Myocyte (in vitro differentiated cells): ENCODE measurements at places on chromosomes 11 and 22. TPM values are rescaled to one million over a fixed set of nuclear protein-coding genes. Genes with fewer than 3 reads are reported as not detected.

DNA sequence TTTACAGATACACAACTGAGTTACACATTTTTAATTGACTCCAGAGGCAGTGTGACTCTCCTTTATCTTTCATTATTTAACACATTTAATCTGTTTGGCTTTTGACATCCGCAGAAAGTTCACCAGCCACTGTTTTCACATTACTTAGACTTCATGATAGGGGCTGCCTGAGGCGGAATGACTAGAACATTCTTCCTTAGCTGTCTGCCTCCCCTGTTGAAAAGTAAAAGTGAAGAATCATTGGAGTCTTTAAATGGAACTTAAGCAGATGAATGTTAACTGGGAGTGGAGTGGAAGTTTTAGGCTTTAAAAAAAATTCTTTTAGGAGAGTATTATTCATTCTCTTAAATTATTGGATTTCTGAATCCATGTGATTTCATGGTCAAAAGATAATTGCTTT, 229.2 kb upstream of the MTNR1B start:
- DNase-seq = no peak

DNA sequence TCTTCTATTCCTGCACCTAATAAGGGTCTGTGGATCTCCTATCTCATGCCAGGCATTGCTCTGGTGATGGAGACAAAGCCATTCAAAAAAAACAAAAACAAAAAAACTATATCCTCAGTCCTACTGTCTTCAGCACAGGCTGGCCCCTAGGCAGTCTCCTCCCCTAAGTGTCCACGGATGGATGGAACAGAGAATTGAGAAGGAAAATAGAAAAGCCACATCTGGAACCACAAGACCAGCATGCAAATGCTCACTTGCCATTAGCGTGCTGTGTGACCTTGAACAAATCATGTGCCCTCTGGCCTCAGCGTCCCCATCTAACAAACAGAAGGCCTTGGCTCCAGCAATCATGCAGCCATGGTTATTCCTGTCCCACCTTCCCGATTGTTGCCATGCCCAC, 32.7 kb upstream of the CD82 start:
- no peak for DNase-seq

DNA sequence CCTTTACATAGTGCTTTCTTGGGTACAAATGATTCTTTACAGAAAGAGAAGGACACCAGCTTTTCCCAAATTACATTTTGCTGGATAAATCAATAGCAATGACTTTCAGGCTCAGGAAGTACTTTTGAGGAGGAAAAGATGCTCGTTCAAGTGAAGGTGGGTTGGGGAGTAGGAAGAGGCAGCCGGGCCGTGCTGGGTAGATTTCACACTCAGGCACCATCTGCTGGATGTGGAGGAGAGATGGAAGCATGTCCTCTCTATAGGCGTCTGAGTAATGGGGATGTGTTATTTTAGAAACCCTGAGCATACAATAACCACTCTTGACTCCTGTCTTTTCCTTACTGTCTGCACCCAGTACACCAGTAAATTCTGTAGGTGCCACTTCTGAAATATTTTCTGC, 152.3 kb upstream of the LARGE1 start:
- DNase-seq = no peak

The C11orf97 gene
- not detected in 2 replicates for total RNA-seq

DNA sequence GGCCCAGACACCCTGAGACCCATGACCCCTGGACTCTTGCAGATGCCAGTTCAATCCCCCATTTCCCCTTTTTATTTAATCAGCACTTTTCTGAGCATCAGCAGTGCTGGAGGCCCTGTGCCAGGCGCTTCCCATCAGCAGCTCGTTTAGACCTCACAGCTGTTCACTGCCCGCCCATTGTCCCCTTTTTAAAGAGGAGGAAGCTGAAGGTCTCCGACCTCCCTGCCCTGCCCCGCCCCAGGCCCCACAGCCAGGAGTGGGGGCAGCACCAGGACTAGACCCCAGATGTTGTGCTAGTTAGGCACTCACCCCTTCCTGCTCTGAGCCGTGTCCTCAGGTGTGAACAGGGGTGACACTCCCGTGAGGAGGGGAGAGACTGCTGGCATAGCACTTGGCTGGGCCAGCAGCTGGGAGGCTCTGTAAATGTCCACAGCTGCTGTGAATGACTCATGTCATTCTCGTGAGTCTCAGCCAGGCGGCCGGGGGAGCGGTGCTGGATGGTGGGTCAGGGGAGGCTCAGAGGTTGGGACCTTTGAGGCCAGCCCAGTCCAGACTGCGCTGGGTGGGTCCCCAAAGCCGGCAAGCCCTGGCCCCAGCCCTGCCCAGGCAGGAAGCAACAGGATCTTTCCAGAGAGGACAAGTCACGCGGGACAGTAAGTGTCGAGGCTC, 19.9 kb downstream of the EMID1 start:
- peak; percentile 94 for DNase-seq

The CLDN25 gene
- total RNA-seq = not detected in 2 replicates

The SYT12 gene
- not detected in 2 replicates for total RNA-seq

The VPS11 gene
- 21.2 and 22.0 TPM in 2 replicates for total RNA-seq
